Stimulated activated CD4-positive, alpha-beta T cell treated with anti-CD3 and anti-CD28 coated beads, TNF-alpha, amount 100 ng/mL, for 24 hours (primary cell): ENCODE measurements at places on chromosomes 13 and 19.

- DNase-seq: peak; percentile 29
Observed at GRCh38 chr19:10339380-10339960, at the start of gene ICAM3. Gene ICAM3, minus strand, starts transcription at chr19:10339624. Its CDS starts 10 bp downstream, at chr19:10339614.

GRCh38 chr13:29888306-29888705 lies 37.9 kb upstream of the UBL3 start:
- DNase-seq: no peak

GRCh38 chr19:9406798-9407352 lies 28.5 kb downstream of the ZNF266 start:
- peak; percentile 65 for DNase-seq

- no peak for DNase-seq
Observed at GRCh38 chr13:30696278-30697176, 38.8 kb upstream of the ALOX5AP start.

- no peak for DNase-seq
Observed at GRCh38 chr19:49453757-49454240, 774 bp downstream of the ALDH16A1 start.

- no peak for DNase-seq
Observed at GRCh38 chr19:1757468-1758230, 4.3 kb downstream of the ONECUT3 start.

DNA sequence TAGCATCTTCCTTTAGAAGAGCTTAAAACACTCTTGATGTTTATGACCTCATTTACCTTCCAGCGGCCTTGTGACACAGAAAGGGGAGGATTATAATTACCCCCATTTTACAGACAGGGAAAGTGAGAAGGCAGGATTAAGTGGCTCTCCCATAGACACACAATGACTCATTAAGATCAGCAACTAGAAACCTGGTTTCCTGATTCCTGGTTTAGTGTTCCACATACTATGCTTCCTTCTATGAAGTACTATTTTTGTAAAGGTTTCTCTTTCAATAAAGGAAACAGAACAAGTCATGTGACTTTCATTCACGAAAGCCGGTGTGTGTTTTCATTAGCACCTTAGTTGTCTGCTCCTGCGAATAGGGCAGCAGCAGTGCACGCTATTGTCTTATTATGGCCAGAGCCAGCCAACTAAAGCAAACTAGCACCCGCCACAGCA lies 8.3 kb downstream of the IRS2 start:
- no peak for DNase-seq

GRCh38 chr13:94640721-94641120 lies 39.1 kb downstream of the GPR180 start:
- no peak for DNase-seq

DNA sequence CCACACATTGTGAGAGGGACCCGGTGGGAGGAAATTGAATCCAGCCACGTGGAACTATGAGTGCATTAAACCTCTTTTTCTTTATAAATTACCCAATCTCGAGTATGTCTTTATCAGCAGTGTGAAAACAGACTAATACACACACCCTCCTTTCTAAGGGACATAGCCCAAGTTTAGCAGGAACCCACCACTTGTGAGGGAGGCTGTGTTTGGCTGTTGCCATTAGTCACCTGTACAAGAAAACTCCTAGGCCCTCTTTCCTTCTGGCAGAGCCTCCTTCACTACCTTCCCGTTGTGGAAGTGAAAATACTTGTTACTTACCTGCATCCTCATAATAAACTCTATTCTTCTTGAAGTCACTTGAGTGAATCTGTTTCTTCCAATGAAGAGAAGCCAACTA lies 76.3 kb upstream of the FARP1 start:
- no peak for DNase-seq

- peak; percentile 67 for DNase-seq
Observed at GRCh38 chr19:1133471-1133929, 29.7 kb downstream of the GPX4 start.

DNA sequence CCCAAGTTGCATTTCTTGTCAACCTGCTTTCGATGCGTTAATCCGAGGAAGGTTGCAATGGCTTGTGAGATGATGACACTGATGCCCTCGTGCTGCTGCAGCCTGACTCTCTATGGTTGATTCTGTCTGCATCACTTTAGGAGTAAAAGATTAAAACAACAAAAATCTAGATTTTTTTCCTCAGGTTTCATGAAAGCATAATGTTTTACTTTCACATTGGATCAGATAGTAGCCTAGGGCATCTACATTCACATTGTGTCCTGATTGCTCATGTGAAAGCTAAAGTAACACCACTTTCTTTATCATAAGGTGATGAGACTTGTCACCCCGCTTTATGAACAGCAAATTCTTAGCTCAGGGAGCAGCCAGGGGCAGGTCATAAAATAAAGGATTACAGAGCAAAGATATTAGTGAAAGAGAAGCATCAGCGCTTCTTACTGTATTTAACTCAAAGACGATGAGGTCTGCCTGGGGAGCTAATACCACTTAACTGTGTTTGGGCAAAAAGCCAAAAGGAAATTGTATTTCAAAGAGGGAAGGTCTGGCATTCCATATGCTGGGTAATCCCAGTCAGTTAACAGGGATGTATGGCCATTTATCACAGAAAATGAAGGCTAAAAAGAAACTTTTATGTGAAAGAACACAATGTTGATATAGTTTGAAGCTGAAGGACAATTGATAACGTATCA lies 270.5 kb downstream of the GPC6 start:
- DNase-seq: no peak

- no peak for DNase-seq
Observed at GRCh38 chr19:1472231-1473084, 6.6 kb downstream of the C19orf25 start.

- DNase-seq: no peak
Observed at GRCh38 chr19:50303558-50303957, 25.6 kb downstream of the KCNC3 start.

GRCh38 chr19:5891938-5892771 lies 11.4 kb downstream of the NDUFA11 start:
- no peak for DNase-seq

GRCh38 chr13:59834801-59835200 lies 328.9 kb downstream of the DIAPH3 start:
- no peak for DNase-seq

DNA sequence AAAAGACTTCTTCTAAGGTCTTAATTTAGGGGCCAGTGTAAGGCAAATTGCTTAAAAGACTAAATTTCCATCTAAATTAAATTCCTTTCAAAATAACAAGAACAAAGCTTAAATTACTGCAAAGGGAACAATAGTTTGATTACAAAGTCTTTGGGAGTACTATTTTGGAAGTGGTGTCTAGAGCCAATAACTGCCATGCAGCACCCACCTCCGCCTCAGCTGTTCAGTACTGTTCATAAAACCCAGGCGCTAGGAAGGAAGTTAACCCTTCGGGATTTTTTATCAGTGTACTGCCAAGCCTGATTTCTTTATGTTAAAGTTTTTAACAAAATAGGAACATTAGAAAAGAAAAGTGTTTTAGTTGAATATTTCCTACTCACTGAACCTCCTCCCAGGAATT lies 210.1 kb downstream of the LIG4 start:
- no peak for DNase-seq

GRCh38 chr13:21852043-21852442 lies 181.2 kb downstream of the FGF9 start:
- DNase-seq: no peak

- no peak for DNase-seq
Observed at GRCh38 chr13:110944121-110944967, 29.5 kb upstream of the ANKRD10 start.

- no peak for DNase-seq
Observed at GRCh38 chr19:29798774-29799497, 12.9 kb upstream of the CCNE1 start.
